Thoracic aorta (tissue), 2 donors: ENCODE measurements at places on chromosomes 2 and 18.

DNA sequence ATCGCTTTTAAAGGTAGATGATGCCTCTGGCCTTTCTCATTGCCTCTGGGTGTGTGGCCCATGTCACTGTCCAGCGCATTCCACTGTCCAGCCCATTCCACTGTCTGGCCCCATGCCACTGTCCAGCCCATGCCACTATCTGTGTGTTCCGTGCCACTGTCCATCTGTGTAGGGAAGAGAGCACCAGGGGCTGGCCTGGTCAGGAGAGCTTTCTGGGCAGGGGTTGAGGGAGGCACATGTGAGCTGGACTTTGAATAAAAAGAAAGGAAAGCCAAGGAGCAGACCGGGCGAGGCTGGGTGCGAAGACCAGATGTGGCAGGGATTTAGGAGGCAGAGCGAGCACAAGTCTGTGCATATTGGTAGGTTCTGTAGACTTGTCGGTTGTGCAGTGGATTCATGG, 236.2 kb downstream of the NEDD4L start:
- no peak for DNase-seq

DNA sequence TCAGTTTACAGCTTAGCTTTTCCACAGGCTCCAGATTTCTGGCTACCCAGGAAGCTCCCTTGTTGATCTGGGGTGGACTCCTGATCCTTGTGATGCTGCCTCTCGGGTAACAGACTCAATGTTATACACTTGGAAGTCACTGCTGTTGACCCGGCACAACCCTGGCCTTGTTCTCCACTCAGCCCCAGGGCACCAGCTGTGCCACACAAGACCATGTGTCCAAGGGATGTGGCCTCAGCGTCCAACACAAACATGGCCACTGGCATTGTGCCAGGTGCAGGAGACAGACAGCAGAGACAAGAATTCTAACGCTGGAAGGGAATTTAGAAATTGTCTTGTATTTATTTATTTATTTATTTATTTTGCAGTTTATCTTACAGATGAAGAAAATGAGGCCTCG, 39.0 kb upstream of the PPP4R1 start:
- peak; percentile 43 for DNase-seq

DNA sequence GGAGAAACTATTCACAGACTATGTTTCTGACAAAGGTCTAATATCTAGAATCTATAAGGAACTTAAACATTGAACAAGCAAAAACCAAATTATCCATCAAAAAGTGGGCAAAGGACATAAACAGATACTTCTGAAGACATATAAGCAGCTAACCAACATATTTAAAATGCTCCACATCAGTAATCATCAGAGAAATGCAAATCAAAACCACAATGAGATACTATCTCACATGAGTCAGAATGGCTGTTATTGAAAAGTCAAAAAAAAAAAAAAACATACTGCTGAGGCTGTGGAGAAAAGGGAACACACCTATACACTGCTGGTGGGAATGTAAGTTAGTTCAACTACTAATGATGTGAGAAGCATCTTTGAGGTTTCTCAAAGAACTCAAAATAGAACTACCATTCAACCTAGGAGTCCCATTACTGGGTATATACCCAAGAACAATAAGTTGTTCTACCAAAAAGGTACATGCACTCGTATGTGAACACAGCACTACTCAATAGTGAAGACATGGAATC, 220.4 kb upstream of the TFPI start:
- no peak for DNase-seq

DNA sequence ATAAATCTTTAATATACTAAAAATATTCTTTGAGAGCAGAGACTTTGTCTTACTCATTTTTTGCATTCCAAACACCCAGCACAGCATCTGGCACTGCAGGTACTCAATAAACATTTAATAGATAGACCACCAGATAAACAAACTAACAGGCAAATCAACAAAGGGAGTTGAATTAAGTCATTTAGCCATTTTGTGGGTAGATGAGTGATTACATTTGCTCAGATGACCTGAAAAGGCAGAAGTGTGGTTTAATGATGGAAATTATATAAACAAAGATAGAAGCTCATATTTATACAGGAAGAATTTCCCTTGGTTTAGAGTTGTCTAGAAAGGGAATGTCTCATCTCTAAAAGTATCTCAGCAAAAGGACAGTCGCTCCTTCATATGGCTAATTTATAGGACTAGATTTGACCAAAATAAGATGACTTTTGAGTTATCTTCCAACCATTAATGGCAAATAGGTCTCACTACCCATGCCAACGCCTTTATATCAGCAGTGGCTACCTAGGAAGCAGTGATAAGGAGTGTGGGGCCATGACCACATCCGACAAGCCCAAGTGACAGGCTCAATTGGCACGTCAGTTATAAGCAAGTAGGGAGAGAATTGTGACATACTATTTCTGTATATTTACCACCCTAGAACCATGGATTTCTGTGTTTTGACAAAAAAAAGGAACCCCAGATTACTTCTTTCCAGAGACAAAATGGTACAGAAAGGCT, 173.5 kb downstream of the ATAD2B start:
- DNase-seq = no peak

GRCh38 chr2:199543606-199544172, 86.0 kb upstream of the SATB2 start:
- DNase-seq = no peak

DNA sequence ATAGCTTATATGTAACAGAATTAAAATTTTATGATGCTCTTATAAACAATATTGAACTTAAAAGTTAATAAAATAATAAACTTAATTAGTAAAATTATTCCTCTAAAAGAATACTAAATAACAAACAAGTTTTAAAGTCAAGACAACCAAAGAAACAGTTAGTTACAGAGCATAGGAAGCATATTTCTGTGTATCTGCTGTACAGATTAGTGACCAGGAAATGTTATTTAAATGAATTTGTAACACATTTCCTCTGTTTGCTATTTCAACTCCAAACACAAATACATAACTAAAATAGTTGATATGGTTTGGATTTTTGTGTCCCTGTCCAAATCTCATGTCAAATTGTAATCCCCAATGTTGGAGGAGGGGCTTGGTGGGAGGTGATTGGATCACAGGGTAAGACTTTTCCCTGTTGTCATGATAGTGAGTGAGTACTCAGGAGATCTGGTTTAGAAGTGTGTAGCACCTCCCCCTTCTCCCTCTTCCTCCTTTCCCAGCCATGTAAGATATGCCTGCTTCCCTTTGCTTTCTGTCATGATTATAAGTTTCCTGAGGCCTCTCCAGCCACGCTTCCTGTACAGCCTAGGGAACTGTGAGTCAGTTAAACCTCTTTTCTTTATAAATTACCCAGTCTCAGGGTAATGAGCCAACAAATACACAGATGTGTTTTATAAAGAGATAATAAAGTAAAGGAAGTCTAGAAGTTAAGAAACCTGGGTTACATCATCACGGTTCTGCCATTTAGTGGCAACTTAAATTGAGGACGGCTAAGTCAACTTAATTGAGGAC, 51.8 kb downstream of the ROCK2 start:
- DNase-seq = no peak

DNA sequence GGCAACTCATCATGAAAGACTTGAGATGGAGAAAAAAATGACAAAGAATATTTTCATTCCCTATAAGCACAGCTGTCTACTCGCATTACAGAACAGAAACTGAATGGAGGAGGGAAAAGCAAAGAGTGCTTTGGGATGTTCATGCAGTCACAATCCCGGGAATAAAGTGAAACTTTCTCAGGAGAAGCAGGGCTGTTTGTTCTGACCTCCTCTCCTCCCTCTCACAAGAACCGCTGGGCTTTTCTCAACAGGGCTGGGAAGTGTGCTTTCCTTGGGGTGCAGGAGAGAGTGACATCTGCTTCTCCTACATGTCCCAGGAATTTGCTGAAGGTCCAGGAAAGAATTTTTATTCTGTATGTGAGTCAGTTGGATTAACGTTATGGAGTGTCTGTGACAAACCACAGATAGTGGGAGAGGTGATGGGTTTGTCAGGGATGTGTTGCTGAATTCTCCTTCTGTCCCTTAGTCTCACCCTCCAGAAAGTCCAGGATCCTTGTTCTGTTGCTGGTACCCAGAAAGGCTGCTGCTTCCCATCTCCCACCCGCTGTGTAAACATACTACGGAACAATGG, 125.6 kb downstream of the HRH4 start:
- no peak for DNase-seq

DNA sequence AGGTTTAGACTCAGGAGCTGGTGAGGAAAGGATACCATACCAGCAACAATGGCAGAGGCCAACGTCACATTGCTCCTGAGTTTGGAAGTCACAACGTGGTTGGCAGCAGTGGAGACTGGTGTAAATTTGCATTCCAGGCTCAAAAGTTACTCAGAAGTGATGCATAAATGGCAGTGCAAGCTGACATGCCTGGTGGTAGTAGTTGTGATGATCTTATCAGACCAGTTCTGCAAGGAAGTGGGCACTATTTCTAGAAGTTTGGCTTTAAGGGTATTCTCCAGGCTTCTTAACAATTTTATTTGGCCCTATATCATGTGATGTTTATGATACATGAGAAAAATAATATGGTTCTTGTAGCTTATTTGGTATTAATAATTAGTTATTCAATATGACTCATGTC, 37.8 kb downstream of the CXCR4 start:
- no peak for DNase-seq

GRCh38 chr2:238638982-238639628, 208.8 kb upstream of the TWIST2 start:
- no peak for DNase-seq

GRCh38 chr2:208266553-208266893, 468 bp downstream of the PIKFYVE start:
- no peak for DNase-seq

GRCh38 chr2:98583816-98584618, 24.3 kb downstream of the COA5 start:
- DNase-seq = no peak

DNA sequence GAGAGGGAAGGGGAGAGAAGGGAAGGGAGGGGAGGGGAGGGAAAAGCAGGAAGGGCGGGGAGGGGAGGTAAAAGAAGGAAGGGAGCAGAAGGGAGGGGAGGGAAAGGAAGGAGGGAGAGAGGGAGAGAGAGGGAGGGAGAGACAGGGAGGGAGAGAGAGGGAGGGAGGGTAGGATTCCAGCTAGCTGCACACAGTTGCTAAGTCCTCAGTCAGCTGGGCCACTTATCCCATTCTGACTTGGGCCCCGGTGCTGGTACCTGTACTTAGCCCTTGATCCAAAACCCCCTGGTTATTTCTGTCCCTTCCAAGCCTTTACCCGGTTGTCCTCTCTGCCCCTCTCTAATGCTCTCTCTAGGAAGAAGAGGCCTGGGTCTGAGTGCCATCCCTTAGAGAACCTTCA, 211.4 kb downstream of the TTC32 start:
- no peak for DNase-seq

- DNase-seq = no peak
Measured at GRCh38 chr2:33090553-33091134, 143.9 kb downstream of the LTBP1 start.

DNA sequence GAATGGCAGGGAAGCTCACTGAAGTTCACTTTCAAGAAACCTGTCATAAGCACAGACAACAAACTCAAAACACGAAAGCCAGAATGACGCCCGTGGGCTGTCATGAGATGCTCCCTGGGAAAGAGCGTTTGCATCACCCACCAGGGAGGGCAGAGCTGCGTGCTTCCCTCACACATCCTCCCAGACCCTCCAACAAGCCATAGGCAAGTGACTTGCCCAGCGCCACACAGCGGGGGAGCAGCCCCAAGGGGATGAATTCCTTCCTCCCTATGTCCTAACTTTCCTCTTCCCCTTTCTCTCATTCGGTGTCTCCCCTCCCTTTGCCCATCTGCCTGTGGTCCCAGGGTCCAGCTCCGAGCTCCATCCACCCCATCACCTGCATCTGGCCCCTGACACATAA, 10.7 kb downstream of the BIN1 start:
- DNase-seq = no peak

GRCh38 chr2:132811148-132811915, 141.3 kb upstream of the LYPD1 start:
- no peak for DNase-seq

GRCh38 chr2:150883613-150883895, 378.1 kb downstream of the RBM43 start:
- DNase-seq = no peak

DNA sequence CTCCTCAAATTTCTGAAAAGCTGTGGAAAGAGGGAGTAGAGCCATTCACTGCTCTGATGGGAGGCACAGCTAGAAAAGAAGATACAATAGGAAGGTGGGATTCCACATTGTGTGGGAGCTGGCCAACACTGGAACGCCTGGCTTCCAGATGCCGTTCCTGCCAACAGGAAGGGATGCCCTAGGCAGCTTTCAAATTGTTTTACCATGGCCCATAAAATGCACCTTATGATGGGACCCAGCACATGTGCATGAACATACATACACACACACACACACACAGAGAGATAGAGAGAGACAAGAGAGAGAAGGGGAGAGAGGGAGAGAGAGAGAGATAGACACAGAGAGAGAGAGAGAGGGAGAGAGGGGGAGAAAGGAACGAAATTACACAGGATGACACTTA, 86.1 kb upstream of the BZW1 start:
- no peak for DNase-seq

- no peak for DNase-seq
Measured at GRCh38 chr2:10688921-10689807, 611 bp downstream of the NOL10 start.

GRCh38 chr2:55101466-55101865, 51.2 kb upstream of the RTN4 start:
- no peak for DNase-seq

GRCh38 chr2:181231151-181231550, 226.0 kb upstream of the ITGA4 start:
- no peak for DNase-seq

DNA sequence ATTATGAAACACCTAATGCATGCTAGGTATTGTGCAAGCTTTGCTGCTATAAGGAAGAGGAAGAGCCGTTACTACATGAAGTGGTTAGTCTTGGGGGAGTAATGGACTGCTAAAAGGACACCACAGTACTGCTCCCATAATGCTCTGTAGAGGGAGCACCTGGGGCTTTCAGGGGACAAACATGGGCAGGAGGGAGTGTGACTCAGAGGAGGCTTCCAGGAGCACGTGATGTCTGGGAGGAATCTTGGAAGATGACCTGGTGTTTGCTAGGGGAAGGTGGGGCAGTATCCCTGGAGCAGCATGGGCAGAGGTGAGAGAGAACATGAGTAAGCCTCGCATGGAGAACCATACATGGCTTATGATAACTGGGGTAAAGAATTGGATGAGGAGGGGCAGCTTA, 18.8 kb downstream of the MAPK4 start:
- no peak for DNase-seq

DNA sequence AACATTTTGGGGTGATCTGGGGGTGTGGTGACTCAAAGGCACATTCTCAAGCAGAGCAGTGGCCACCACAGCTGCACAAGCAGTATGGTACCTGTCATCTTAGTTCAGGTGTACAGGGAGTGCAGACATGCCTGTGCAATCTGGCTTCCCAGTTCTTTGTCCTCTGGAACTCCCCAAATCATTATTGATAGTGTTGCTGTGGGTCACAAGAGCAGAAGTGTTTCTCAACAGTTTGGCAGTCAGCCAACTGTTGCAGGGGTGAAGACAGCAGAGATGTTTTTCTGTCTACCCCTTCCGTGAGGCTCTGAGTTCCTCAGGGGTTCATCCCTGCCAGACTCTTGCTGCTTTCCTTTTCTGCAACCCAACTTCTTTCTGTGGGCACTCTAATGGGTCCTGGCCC, 206.5 kb upstream of the ZSWIM2 start:
- DNase-seq = no peak

- no peak for DNase-seq
Measured at GRCh38 chr2:26284132-26284531, 39.4 kb downstream of the HADHB start.
